Mammary epithelial cell (primary cell): ENCODE measurements at places on chromosomes 7 and 10.

GRCh38 chr10:124534231-124534798, 72.7 kb downstream of the LHPP start:
- no peak for DNase-seq

GRCh38 chr7:137371616-137372015, 28.1 kb upstream of the PTN start:
- no peak for DNase-seq

DNA sequence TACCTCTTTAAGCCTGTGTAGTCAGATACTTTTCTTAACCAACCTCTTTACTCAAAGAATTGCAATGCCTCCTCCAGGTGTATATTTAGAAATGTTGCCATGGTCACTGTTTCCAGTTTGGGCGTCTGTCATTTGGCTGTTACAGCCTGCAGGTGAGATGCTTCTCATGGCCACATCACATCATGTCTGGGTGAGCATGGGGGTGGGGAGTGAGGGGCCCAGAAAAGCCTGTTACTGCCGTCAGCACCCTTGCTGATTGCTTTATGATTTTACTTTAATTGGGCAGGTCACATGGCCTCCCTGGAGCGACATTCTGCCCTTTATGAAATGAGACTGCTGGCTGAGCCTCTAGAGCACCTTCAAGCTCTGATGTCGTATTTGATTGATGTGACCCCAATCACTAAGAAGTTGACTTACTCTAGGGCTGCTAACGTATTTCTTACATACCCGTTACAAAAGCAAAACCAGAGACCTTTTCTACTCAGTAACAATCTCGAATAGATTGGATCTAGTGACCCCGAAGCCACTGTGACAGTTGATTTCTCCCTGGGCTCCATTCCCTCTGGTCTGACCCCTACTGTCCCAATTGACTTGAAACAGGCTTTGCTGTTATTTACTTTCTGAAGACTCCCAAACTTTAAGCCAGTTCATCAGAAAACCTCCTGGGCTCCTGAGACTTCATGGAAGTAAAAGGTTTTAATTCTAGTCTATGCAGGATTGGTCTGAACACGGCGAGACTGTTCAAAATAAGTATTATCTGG, 60.7 kb downstream of the OTUD1 start:
- DNase-seq: no peak

DNA sequence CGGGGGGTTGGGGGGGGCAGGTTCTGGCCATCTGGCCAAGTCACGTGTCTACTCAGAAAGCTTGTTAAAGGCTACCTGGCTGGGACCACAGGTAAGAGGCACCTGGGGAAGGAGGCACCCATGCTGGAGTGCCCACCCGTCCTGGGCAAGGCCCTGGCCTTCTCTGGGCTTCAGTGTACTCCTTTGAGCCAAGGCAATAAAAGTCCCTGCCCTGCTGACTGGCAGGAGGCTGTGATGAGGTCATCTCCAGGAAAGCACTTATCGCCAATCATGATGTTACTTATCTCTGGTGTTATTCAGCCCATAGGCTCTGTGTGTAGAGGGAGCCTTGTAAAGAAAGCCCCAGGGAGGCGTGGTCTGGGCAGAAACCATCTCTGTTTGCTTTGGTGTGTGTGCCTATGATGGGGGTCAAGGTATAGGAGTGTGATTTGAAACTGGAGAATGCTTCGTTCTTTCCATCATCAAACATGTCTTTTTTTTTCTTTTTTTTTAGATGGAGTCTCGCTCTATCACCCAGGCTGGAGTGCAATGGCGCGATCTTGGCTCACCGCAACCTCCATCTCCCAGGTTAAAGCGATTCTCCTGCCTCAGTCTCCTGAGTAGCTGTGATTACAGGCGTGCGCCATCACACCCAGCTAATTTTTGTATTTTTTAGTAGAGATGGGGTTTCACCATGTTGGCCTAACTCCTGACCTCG, 2.5 kb upstream of the CLDN4 start:
- peak; percentile 87 for DNase-seq

DNA sequence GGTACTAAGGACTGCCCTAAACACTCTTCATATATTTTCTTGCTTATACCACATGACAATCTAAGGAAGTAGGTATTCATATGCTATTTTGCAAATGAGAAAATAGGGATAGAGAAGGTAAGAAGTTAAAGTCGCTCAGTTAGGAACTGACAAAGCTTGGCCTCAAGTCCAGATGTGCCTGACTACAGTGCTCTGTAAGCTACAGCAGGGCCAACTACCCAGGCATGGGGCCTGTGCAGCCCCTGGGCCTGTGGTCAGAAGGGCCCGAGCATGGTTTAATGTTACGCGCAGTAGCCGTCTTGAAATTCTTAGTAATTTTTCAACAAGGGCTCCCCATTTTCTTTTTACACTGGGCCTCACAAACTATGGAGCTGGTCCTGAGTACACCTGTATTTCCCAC, 146.2 kb downstream of the GLI3 start:
- DNase-seq: no peak

DNA sequence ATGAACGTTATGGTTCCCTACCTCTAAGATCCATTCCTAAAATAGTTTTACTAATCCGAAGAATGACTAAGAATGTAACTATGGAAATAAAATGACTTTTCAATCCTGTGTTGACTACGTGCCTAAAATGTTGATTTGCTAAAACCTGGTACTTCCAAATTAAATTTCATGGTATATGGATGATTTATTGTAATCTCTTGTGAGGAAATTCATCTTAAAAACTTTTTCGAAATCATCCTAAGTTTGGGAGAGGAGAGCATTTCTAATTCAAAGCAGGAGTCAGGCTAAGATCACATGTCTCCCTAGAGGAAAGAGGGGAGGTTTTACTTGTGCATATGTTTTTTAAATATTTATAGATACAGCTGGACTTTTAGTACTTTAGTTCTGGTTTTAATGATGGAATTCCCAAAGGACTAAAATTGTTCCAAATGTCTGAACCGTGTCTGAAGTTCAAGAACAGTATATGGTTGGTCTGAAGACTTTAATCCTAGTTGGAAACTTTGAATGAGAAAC, 483.9 kb downstream of the AUTS2 start:
- no peak for DNase-seq

DNA sequence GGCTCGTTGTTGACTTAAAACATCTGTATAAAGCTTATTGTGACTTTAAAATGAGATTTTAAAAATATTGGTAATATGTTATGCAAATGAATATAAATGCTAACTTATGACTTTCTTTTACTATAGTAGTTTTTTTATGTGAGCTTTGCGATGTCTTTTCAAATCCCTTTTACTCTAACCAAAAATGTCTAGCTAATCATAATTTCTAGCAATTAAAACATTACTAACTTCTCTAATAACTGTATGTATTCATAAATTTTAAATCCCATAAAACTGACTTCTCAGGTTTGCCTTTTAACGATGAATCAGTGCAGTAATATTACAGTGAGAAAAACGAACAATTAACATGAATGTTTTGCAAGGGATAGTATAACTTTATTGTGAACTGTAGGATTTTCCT, 113.2 kb downstream of the MAPK8 start:
- DNase-seq: no peak

- no peak for DNase-seq
Observed at GRCh38 chr7:40470091-40470592, 335.3 kb downstream of the SUGCT start.

DNA sequence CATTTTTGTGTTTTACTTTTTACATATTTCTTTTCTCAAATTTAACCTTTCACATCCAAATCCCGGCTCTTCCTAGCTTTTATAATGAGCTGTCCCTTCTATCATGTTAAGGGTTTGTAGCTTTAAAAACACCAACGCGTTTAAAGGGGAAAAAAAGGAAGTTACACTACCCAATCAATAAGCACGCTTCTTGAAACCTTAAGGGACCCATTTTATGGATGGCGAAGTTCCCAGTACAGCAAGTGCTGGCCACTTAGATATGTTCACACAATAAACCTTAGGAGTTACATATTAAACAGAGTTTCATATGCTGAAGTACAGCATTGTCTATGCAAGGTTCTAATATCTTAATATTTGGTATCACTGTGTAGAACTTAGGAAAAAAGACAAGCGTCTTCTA, 1.8 kb downstream of the GNG11 start:
- DNase-seq: no peak

DNA sequence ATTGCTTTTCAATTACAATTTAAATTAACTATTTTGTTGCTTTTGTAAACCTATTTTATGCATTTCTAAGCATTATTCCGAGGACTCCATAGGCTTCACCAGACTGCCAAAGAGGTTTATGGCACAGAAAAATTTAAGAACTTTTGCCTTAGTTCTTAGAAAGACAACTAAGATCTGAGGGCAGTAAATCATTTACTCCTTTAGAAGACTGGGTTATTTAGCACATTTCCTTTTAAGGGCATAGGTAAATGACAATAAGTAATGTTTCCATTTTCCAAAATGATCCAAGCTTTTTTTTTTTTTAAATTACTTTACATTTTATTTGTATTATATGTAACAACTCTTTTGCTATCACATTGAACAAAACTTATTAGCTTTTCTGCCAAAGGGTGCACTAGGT, 15.0 kb upstream of the STEAP4 start:
- DNase-seq: no peak

GRCh38 chr7:138243430-138243829, 167.2 kb downstream of the AKR1D1 start:
- DNase-seq: no peak

GRCh38 chr10:109027534-109028185, 895.7 kb downstream of the XPNPEP1 start:
- DNase-seq: no peak

GRCh38 chr7:96021568-96021967, 249.2 kb downstream of the DYNC1I1 start:
- peak; percentile 55 for DNase-seq

- DNase-seq: no peak
Observed at GRCh38 chr10:129275886-129276285, 191.2 kb upstream of the MGMT start.

DNA sequence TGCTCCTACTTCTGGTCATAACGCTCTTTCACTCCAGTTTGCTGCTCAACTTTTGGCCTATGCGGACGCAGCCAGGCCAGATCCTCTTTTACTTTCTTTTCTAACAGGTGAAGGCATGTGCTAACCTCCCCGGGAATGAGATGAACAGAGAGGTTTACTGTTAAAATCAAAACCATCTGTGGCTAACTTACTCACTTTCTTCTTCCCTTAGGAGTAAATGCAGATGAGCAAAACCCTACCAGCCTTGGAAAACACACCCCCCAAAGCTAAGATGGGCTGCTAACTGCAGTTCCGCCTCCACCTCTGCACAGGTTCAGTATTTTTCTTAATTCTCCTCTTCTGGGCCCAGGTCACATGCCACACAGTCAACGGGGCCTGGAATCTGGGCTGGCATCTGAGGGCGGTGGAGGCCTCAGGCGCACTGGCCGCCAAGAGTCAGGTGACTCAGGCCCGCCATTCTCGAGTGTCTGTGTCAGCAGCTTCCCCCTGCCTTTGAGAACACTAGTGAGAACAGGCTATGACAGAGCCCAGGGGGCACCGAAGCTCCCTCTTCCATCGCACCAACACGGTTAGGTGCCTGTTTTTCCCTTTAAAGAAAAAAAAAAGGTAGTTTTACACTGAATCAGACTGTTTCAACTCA, 11.1 kb downstream of the FAM53B start:
- DNase-seq: peak; percentile 76
